Activated CD8-positive, alpha-beta memory T cell treated with anti-CD3 and anti-CD28 coated beads, Interleukin-2, amount 10 ng/mL, durations not matched to agents 7 days and 5 days (primary cell): ENCODE measurements at places on chromosomes 2 and 18. TPM values are rescaled to one million over a fixed set of nuclear protein-coding genes. Genes with fewer than 3 reads are reported as not detected.

CHRNG gene
- total RNA-seq = not detected

EVX2 gene
- not detected for total RNA-seq

AGPS gene
- 58.5 TPM for total RNA-seq

TIGD1 gene
- total RNA-seq = 6.1 TPM

GKN2 gene
- not detected for total RNA-seq
